Motor neuron (in vitro differentiated cells): ENCODE measurements at places on chromosomes 7 and 10.

DNA sequence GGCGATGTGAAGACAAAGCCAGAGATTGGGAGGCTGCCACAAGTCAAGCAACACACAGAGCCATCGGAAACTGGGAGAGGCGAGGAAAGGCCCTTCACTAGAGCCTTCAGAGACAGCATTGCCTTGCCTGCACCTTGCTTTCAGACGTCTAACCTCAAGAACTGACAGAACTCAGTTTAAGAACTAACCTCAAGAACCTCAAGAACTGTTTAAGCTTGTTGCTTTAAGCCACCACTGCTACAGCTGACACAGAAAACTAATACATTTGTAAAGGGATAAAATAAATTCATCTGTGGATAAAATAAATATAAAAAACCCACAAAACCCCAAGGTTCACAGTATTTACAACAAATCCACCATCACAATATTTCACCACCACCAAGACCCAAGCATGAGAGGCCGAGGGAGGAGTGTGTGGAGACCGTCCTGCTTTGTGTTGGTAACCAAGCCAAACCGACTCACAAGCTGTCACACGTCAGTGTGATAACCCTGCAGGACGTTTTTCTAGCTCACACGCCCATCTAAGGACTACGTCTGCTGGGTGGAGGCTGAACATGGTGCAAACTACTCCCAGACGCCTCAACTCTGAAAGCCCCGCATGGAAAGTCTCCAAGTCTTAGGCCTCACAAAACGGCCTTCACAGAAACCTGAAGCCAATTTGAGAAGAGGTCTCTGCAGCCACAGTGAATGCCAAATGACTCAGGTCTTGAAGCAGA, 116.8 kb downstream of the ABLIM1 start:
- peak; percentile 55 for ATAC-seq

DNA sequence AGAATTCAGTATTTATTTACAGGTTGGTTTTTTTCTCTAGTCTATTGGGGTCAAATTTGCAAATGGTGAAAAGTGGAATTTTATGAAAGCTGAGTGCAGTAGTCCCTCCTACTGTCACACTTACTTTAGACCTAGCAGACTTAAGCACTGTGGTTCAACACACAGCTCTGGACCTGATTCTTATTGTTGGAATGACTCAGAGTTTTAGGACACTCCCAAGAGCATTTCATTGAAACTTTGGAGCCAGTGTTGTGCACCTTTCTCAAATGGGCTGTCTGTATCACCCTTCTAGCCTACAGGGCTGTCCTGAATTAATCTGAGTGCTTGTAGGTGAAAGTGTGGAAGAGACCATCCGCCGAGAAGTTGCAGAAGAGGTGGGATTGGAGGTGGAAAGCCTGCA, 16.1 kb downstream of the NUDT13 start:
- ATAC-seq: no peak

GRCh38 chr10:122245136-122245535, 26.0 kb upstream of the BTBD16 start:
- ATAC-seq: no peak

DNA sequence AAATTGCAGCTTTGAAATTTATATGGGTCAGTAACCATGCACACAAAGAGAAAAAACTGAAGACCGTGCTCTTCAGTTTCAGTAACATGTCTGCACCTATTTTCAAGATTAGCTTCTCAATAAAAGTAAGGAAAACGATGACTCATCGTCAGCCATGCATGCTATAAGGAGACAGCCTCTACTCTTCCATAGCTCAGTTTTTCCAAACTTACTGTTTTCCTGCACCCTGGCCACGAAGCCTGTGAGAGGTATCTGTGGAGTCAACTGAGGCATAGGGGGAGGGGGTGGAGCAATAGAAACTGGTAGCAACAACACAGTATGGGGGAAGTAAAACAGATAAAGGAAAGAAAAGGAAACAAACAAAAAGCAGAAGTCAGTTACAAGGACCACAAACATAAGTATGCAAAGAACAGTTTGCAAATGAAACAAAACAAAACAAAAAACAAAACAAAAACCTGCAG, 58.0 kb downstream of the PDSS1 start:
- ATAC-seq: no peak

DNA sequence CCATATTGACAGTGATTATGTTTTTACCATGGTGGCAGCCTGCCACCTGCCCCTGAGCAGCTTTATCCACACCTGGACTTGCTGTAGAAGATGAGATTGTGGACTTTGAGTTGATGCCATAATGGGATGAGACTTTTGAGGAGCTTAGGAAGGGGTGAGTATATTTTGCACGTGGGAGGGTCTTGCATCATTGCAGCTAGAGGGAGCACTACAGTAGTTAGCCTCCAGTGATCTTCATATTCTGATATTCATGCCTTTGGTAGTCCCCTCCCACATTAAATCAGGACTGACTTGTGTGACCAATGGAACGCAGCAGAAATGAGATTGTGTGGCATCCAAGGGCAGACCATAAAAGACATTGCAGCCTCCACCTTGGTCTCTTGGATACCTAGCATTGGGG, 18.2 kb upstream of the COL13A1 start:
- ATAC-seq: no peak

DNA sequence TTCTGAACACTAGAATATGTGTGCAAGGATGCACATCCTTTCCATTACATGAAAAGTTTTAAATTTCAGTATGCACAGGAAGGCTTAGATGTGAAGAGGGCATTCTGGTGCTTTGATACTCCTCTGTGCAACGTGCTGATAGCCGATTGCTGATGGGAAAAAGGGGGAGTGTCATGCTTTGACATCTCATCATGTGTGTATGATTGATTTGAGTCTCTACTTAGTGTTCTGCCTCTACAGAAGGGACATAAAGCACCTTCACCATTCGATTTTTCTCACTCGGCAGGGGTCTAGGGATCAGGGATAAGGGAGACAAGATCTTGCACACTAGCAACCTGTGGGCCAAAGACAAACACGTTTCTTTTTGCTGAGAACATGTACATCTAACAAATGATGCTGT, 114.7 kb upstream of the RSU1 start:
- ATAC-seq: peak; percentile 53

DNA sequence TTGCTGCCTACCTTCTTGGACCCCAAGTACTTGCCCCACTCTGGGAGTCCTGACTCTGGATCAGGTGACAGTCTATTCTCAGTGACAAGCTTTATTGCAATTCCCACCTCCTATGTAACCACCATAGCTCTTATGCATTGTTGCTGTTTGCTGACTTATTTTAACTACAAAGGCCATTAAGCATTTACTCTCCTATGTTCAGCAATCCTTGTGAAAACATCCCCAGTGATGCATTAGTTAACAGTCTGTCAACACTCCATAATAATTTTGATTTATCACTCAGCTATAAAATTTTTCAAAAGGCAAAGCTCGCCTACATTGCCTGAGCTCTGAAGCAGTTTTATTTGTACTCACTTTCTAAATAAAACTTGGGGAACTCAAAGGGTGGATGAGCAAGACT, 871.8 kb upstream of the SORCS1 start:
- peak; percentile 19 for ATAC-seq

- no peak for ATAC-seq
Measured at GRCh38 chr7:81232084-81232799, 313.4 kb upstream of the SEMA3C start.

GRCh38 chr7:1144269-1144771, 15.7 kb downstream of the ZFAND2A start:
- ATAC-seq: no peak

DNA sequence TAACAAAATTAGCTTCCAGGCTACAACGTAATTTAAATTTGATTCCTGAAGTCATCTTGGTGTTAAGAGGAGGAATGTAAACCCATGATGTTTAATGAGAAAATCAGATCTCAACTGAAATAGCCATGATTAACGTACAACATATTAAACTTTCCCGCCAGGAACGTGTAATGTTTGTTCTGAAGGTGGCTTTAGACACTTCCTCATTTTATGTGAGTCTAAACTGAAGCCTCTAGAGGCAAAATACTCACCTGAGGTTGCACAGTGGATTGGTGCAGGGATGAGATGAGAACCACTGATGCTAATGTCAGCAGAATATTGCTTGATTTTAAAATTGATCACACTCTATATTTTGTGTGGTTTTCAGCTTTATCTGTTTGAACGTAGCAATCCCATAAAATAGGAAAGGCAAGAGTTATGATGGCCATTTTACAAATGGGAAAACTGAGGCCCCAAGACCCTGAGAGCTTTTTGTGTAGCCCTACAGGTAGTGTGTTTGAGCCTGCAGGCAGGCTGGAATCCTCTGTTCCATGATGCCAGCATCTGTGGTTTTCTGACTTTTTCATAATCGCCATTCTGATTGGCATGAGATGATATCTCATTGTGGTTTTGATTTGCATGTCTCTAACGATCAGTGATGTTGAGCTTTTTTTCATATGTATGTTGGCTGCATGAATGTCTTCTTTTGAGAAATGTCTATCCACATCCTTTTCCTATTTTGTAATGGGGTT, 243.7 kb upstream of the BMPER start:
- ATAC-seq: no peak

GRCh38 chr10:132547421-132547861, 9.9 kb downstream of the INPP5A start:
- no peak for ATAC-seq

- no peak for ATAC-seq
Measured at GRCh38 chr10:48800007-48800675, 115.5 kb downstream of the WDFY4 start.

GRCh38 chr7:130781346-130781745, 47.3 kb upstream of the KLF14 start:
- no peak for ATAC-seq

DNA sequence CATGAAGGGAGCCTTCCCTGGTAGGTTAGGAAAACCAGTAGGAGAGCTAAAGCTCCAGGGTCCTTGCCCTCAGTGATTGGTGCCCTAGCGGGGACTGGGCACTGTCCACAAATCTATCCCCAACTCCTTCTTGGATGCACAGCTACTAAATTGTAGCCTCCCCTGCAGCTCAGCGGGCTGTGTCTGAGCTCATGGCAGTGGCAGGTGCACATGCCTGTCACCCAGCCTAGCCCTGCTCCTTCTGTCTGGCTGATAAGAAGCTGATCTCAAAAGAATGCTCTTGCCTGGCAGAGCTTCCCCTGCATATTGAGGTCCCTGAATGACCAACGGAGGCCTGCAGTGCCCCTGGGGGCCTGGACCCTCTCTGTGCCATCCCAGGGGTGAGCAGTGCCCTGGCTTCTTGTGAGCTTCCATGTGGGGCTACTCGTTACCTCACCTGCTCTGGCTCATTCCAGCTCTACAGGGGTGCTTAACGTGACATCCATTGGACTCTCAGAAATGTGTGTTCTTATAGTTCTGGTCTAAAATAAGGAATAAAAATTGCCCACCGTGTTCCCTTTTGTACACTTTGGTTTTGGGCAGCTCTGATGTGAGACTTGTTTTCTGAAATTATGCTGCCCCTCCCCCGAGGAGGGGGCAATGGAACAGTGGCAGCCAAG, 59.8 kb upstream of the ANTXRL start:
- ATAC-seq: no peak

DNA sequence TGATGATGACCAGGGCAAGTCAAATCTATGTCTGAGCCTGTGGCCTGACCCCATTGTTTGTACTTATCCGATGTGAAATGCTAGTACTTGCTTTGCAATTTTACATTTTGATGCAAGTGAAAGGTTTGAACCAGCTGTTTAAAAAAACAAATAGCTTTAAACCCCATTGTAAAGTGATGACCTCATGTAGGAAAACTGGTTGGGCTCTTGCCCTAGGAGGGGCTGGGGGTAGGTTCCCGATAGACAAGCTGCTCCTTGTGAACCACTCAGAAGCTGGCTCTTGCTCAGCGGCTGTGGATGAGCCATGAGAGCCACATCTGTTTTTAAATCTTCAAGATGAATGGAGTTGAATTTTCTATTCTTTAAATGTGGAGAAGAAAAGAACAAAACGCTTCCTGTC, 185.3 kb downstream of the WDR11 start:
- peak; percentile 56 for ATAC-seq

DNA sequence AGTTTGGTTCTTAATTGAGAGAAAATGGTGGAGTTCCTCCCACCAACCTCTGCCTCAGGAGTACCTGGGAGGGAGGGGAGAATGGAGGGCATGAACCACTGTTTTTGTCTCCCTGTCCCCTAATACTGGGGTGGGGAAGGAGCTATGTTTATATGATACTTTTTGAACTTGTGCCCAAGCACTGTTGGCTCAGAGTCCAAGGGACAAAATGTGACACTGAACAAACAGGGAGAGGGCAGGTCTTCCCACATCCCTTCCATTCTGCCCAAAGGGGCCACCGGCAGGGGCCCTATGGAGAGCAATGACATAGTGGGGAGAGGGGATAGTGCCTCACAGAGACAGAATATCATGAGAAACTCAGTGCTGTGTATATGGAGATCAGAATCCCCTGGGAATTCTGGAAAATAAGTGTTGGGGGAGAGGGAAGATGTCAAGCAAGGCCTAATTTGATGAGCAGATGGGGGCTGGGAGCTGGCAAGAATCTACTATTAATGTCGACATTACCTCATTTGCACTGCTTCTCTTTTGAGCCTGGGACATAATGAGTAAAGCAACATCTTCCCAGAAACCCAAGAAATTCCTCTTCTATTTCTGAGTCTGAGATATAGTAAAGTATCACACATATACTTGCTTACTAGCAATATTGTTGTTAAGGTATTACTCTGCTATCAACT, 180.6 kb downstream of the CYP26A1 start:
- ATAC-seq: no peak

DNA sequence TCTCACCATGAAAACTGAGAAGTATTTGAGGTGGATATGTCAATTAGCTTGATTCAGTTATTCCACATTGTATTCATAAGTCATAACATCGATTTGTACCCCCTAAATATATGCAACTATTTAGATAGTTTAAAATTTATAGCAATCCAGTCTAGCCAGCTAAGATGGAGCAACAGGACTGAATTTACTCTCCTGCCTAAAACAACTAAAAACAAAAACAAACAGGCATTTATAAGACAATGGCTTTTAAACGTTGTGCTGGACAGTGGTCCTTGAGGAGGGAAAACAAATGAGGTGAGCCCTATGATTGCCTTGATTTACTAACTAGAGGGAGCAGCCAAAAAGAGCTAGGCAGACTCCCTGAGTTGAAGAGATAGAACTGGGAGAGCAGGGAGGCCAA, 814 bp upstream of the GPAM start:
- ATAC-seq: no peak

DNA sequence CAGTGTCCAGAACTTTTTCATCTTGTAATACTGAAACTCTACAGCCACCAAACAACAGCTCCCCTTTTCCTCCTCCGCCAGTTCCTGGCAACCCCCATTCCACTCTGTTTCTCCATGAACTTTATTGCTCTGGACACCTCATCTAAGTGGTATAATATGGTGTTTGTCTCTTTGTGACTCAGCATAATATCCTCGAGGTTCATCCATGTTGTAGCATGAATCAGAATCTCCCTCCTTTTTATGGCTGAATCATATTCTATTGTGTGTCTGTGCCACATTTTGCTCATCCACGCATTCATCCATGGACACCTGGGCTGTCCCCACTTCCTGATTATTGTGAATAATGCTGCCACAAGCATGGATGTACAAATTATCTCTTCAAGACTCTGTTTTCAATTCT, 124.4 kb upstream of the FGFR2 start:
- ATAC-seq: no peak

- ATAC-seq: peak; percentile 17
Measured at GRCh38 chr10:132774902-132775863, 10.8 kb downstream of the NKX6-2 start.

- no peak for ATAC-seq
Measured at GRCh38 chr7:41832941-41833340, 130.1 kb upstream of the INHBA start.

GRCh38 chr10:72321248-72322029, 33.3 kb downstream of the DNAJB12 start:
- no peak for ATAC-seq
